ENCODE measurements at places on chromosomes 7 and 10. TPM values are rescaled to one million over a fixed set of nuclear protein-coding genes. Genes with fewer than 3 reads are reported as not detected.

- no peak for DNase-seq
These were observed 39.6 kb downstream of the SVIL start for GRCh38 chr10:29595146-29595545.

- DNase-seq: no peak
These were observed 563.8 kb downstream of the DNAJB6 start for GRCh38 chr7:157900556-157900955.

DNA sequence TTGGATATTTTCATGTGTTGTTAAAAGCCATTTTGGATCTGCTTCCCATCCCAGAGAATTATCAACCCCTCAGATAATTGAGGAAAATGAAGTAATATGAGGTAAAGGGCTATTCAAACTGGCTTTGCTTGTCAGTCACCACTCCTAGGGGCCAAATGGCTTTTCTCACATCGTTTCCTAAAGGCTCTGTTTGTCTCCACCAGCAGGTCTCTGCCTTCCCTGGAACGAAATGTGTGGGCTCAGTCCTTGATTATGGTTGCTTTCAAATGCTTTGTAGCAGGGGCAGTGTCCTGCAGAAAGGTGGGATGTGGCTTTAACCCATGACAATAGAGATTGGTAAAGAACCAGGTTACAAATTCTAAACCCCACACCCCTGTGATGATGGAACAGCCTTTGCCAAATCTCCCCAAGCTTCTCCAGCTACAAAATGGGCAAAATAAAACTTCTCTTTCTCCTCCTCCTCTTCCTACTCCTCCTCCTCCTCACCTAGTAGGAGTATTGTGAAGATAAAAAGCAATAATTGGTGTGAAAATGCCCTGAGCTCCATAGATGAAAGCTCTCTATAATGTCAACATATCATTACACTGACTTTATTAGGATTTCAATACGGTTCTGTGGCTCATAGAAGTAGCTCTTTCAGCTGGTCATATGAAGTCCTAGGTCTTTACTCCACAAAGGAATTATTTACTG lies 127.6 kb downstream of the CHN2 start:
- no peak for DNase-seq

GRCh38 chr7:41002741-41003610 lies 699.9 kb downstream of the INHBA start:
- peak; percentile 80 for DNase-seq

DNA sequence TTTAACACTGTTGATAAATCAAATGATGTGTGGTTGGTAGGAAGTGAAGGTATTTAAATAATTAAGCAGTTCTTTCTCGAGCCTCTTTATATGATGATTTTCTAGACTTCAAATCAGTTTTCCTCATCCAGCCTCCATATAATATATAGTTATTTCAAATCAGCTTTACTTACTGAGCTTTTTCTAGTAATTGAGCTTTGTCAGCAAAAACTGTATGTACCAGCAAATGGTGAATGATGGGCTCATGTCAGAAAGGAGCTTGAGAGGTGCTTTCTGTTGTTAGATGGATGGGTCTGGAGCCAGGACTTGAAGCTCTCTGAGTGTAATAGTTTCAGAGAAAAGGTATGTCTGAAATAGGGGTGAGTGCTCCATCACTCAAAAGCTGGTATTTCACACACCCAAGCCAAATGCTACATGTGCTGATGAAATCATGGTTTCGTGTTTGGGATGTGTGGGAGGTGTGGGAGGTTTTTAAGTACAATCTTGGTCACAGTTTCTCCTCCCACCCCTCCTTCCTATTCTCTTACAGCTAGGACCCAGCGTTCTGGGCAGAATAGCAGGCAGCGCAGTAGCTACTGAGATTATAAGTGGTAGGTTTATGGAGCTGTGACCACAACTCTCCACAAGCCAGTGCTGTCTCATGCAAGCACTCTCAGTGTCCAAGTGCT lies 55.8 kb downstream of the LRMDA start:
- DNase-seq: no peak

GRCh38 chr7:105316578-105317344 lies 72.0 kb downstream of the SRPK2 start:
- DNase-seq: no peak

DNA sequence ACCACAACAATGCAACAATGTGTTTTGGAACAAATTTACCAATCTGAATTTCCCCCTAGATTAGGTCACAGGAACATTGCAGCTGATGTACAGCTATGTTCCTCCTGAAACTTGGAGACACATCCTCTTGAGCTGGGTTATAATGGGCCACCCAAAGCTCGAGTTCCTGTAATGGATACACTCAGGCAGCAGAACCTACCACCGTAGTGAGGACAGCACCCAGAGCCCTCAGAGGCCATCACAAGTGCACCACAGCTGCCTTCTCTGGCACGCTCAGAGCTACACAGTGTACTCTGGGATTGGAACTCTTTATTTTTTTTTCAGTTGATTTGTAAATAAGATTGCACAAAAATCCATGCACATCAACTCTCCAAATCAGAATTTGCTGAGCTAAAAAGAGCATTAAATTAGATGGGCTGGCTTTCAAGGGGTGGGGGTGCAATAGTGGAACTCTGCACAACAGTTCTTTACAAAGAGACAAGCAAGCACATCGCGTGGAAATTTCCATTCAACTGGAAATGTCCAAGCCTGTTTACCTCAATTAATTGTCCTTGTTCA lies 56.7 kb downstream of the EGFR start:
- DNase-seq: no peak

- DNase-seq: no peak
These were observed at the start of gene PRSS2 for GRCh38 chr7:142770661-142771352. Gene PRSS2, plus strand, starts transcription at chr7:142770970. Its CDS starts 13 bp downstream, at chr7:142770983.

DNA sequence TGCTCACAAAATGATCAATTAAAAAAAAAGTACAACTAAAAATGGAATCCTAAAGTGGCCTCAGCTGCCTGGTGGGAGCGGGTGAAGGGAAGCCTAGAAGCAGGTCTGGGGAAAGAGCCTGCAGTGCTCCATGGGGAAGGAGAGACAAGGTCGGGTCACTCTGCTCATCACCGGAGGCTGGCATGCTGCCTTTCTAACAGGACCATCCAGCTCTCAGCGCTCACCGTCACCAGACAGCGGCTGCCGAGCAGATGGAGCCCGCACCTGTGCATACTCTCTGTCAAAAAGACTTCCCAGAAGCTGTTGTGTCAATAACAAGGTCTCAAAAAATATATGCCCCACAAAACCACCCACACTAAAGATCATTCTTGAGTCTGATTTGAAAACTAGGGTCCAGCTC lies 112.8 kb downstream of the BAMBI start:
- DNase-seq: no peak

- no peak for DNase-seq
These were observed 99.0 kb downstream of the GNAT3 start for GRCh38 chr7:80412842-80413241.

GRCh38 chr7:78379148-78379547 lies 580.6 kb downstream of the PHTF2 start:
- DNase-seq: no peak

DNA sequence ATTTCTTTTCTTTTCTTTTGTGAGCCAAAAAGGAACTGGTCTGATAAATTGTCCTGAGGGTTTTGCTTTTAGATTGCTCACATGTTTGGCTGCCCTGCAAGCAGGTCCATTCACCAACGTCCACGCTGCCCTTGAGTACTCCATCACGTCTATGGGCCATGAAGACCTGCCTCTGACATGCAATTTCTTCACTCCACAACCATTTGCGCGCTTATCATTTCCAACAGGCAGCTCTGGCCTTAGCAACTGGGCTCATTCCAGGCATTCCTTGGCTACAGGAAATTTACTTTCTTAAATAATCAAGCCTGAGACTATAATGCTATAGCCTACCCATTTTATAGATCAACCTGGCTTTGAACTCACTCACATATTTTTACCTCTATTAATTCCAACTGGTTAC lies 408.3 kb upstream of the C7orf33 start:
- no peak for DNase-seq

GRCh38 chr7:148503900-148504487 lies 86.6 kb upstream of the C7orf33 start:
- peak; percentile 41 for DNase-seq

DNA sequence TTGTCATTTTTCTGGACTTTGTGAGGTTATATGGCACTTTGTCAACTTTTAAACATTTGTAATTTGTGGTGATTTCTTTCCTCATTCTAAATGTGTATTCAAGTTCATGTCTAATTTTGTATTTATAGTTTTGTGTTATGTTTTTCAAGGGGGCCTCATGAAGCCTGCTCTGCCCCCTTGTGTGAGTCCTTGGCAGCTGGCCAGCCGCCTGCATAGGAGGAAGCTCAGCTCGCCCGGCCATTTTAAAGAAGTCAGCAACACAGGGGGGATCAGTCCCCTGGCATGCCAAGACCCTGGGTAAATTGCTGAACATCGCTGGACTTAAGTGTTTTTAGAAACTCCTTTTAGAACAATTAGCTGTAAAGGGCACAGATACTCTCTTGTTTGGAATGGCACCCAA lies 123.0 kb downstream of the ANLN start:
- DNase-seq: no peak

- no peak for DNase-seq
These were observed 352.4 kb upstream of the POM121L12 start for GRCh38 chr7:52682993-52683392.

GRCh38 chr7:7687800-7688199 lies 30.6 kb downstream of the RPA3 start:
- DNase-seq: peak; percentile 84

LBX1 gene
- total RNA-seq: not detected

PPP1R17 gene
- total RNA-seq: not detected

TBL2 gene
- 34.8 TPM for total RNA-seq
